HCT116 (cell line): ENCODE measurements at places on chromosomes 7 and 10.
A peak's percentile ranks its signal among the peaks of the same experiment; 100 is the strongest.

DNA sequence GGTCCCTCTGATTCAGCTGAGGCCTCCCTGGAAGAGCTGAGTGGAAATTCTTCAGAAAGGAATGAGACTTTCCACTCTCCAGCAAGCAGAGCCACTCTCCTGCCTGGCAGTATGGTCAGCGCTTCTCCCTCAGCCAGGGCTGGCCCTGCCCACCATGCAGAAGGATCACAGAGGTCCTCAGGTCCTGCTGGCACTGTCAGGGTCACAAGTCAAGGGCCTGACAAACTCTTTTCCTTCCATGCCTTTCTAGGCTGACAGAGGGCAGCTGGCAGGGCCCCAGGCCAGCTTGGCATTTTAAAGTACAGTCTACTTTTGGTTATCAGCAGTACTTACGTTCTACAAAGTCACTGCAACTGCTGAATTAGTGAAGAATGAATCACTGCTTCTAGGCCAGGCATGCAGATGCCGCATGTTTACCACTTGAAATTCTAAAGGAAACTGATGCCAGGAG is 119.3 kb upstream of the FRMD4A start:
- no peak for DNase-seq

GRCh38 chr10:69418052-69418752 is 1.5 kb upstream of the TACR2 start:
- DNase-seq, result no peak

DNA sequence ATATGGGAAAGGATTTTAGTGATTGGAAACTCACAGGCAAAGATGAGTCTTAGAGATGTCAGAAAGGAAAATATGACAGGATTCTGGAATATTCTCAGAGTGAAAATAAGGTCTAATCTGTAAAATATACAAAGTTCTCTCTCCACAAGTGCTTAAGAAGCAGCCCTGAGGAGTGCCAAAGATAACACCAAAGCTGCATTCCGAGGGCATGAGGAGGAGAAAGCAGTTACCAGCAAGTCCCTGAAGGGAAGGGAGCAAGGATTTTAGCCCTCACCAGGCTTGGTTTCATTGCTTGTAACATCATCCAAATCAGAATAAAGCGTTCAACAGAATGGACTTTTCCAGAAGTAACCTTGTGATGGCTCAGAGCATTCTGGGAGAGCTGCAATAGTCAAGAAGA is 31.4 kb upstream of the DLX6 start:
- DNase-seq, result no peak

GRCh38 chr7:142855756-142856564 is 1.1 kb downstream of the EPHB6 start:
- no peak for DNase-seq

DNA sequence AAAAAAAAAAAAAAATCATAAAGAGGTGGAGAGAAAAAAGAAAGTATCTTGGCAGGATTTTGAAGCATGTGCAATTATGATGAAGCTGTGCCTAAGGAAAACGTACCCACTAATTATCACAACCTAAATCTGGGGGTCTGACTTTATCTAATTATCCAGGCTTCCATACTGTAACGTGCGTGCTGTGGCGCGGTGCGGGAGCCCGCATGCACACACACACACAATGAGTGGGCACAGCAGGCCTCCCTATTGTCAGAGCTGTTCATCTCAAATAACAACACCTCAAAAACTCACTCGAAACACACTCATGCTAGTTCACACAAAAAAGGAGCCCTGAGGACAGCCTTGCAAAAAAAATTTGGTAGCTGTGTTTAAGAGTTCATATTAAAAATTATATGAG is 31.9 kb downstream of the BEND7 start:
- no peak for DNase-seq

- DNase-seq, result no peak
These were observed 138.1 kb upstream of the THSD7A start for GRCh38 chr7:11970132-11970531.

GRCh38 chr10:90587081-90587491 is 270.8 kb downstream of the HTR7 start:
- peak; percentile 94 for DNase-seq
